NCI-H2171 treated with DMSO at 0.1 percent for 48 hours (cell line): ENCODE measurements at places on chromosomes 12 and 14.

GRCh38 chr12:19608039-19608438, 168.7 kb downstream of the AEBP2 start:
- DNase-seq: no peak

DNA sequence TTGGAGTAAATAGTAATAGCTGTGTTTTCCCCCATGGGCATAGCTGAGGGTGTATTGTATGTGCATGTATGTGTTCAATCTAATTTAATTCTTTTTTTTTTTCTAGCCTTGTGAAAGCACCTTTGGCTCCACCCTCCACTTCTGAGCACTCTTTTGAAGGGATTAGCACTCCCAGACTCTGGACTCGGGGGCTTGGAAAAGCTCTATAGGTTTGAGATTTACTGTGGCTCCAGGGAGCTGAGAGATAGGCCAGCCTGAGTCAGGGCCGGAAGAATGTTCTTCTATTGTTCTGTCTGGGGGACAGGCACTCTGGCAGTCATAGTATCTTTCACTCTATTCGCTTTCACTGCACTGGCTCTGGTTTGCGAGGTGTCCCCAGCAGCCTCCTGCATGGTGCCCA, 540.0 kb upstream of the TBX3 start:
- no peak for DNase-seq

DNA sequence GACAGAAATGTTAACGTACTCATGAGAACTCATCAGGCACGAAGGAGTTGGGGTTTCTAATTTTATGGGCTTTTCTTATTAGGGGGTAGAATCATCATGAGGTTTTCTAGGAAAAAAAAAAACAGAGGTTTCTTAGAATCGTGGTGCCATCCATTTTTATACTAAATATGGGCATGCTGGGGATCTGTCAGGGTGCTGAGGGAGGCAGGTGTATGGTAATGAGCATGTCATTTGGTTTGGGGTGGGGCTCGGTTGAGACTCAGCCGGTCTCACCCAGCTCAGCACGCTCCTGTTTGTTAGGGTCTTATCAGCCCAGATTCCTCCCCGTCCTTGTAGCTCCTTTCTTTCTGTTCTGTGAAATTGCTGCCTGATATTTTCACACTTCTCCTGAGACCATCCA, 98.2 kb downstream of the DICER1 start:
- DNase-seq: peak; percentile 22

- DNase-seq: no peak
Measured at GRCh38 chr12:4134448-4135263, 138.9 kb upstream of the CCND2 start.

GRCh38 chr14:100836941-100837804, 11.3 kb downstream of the MEG3 start:
- no peak for DNase-seq

GRCh38 chr12:130992448-130992847, 38.7 kb downstream of the ADGRD1 start:
- peak; percentile 3 for DNase-seq

GRCh38 chr14:99853206-99853605, 60.0 kb downstream of the EML1 start:
- DNase-seq: peak; percentile 13

DNA sequence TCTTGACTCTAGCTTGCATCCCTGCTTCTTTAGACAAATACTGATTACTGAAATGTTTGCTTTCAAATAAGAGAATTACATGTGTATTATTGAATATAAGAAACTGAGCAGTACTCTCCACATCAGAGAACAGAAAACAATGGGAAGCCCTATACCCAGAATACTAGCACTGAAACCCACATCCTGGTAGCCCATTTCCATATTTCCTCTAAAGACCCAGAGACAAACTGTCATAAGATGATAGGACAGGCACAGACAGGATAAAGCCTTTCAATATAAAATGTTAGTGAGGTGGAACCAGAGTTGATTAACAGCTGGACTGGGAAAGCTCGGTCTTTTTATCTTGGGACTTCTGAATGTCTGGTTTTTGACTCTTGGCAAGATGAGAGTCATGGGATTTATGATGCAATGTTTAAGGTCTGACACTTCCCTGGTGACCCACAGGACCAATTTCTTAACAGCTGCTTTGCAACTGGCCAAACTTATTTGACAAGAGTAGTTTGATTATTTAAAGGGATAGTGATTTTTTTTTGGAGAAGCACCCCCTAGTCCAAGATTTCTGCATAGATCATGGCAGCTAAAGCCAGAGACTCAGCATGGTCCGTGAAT, 166.9 kb upstream of the ATXN7L3B start:
- no peak for DNase-seq

- no peak for DNase-seq
Measured at GRCh38 chr12:75692876-75693275, 181.5 kb upstream of the KRR1 start.

DNA sequence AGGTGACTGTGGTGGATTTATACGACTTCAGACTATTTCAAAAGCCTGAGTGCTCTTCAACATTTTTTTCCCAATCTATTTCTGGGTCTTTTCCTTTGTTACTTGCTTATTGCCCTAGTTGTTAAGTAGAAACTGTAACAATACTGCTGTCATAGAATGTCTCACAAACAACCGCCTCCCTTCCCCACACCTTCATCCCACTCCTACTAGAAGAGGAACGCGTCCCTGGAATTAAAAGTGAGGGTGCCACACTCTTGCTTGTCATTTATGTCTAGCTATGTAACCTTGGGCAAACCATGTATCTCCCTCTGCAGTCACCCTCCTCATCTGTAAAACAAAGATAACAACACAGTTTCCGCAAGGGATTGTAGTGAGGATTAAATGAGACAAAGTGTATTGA, 8.6 kb downstream of the BRAP start:
- no peak for DNase-seq

- DNase-seq: no peak
Measured at GRCh38 chr12:19507823-19508222, 68.5 kb downstream of the AEBP2 start.

DNA sequence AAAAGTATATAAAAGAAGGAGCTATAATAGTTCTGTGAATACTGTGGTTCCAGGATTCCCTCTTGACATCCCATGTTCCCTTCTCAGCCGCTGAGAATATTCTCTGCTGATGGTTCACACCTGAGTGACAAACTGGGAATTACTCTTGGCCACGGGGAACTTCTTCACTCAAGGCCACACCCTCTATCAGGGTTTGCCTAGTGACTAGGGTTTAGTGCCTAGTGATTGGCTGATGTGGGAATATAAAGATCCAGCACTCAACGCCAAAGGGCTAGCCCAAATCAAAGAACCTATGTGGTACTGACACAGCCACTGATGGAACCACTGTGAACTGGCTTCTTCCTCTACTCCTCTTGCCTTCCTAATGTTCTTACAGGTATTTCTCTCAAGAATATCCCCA, 248.4 kb downstream of the ASCL1 start:
- no peak for DNase-seq

DNA sequence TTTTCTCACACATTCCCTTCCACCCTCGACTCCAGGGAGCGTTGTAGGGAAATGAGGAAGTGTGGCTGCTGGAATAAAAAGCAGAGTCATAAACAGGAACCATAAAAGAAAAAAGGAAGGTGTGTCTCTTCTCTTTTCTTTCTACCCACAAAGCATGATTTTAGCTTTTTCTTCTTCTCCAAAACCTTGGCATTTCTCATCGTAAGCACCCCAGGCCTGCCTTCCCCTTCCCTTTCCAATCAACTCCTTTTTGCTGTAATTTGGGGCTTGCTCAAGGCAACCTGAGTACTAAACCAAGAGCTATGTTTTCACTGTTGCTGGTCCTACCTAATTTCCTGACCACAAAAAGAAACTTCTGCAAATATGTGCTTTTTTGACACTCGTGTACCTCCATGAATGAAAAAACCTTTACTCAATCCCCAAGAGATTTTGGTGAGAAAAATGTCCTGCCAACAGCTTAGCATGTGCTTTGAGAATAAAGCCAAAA, 9.2 kb downstream of the PLBD1 start:
- no peak for DNase-seq

DNA sequence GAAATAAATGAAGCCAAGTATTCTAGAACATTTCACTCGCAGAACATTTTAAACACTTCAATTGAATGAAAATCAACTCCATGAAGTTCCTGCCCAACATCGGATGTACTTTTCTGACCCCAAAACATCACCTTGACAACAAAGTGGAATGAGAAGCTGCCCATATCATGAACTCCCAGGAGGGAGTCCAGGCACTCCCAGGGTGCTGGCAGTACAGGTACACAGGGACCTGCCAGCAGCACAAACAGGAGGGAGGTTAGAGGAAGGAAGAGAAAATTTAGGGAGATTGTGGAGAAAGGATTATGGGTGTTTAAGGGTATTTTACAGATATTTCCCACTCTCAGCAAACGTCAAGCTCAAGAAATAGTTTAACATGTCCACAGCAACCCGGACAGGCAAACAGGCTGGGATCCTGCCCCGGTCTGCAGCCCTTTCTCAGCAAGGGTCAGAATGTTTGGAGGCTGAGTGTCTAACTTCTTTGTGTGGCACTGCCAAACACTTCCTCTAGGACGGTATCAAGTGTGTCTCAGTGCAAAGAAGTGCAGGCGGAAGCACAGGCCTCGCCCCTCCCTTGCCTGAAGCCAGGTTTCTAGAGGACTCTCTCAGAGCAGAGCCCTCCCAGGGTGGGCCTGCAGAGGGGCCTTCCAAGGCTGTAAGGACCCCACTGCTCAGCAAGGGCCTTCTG, 72.2 kb downstream of the SETD3 start:
- no peak for DNase-seq

DNA sequence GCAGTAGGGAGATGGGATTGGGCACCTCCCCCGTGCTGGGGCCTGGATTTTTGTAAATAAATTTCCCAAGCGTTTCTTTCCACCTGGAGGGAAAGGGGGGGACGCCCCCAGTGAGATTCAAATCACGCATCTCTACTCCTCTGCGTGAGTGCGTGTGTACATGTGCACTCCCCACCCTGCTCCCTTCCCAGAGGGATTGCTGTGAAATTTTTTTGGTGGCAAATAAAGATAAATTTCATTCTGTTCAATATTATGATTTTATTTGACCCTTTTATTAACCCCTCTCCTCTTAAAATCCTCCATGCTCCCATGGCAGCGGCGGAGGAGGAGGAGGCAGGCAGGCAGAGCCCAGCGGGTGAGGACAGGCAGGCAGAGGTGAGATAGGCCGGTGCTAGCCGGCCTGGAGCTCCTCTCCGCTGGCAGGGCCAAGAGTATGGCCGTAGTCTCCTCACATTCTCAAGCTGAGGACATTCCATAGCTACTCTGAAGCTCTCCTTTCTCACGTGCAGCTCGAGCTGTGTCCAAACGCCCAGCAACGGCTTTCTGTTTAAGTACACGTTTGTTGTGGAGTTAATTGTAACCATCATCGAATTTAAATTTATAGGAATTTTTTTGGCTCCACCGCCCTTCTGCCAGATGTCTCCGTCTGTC, 1.5 kb upstream of the HOTAIR start:
- DNase-seq: peak; percentile 23

DNA sequence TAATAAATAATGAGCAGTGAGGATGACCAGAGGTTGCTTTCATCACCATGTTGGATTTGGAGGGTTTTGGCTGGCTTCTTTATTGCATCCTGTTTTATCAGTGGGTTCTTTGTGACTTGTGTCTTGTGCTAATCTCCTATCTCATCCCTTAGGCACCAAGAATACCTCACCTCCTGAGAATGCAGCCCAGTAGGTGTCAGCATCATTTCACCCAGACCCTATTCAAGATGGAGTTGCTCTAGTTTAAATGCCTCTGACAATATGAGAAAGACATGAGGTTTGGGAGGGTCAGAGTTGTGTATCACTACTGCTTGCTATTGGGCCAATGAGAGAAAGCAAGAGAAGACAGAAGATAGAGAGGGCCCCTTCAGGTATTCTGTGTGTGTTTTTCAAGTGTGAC, 592.2 kb downstream of the ETNK1 start:
- DNase-seq: no peak

DNA sequence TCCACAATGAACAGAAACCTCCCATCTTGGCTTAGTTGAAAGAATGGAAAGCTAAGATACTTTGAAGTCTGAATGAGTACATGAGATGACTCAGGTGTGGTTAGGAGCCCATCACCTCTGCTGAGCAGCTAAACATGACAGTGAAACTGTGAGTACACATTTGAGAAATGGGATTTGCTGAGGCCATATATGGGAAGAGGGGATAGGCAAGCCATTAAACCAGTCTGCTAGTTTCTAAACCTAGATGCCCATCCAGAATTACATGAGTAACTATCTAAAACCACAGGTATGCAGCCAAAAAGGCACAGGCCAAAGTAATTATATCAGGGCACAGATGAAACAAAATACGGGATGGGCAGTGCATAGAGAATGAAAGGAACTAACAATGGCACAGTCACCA, 41.2 kb downstream of the NKX2-1 start:
- DNase-seq: no peak

DNA sequence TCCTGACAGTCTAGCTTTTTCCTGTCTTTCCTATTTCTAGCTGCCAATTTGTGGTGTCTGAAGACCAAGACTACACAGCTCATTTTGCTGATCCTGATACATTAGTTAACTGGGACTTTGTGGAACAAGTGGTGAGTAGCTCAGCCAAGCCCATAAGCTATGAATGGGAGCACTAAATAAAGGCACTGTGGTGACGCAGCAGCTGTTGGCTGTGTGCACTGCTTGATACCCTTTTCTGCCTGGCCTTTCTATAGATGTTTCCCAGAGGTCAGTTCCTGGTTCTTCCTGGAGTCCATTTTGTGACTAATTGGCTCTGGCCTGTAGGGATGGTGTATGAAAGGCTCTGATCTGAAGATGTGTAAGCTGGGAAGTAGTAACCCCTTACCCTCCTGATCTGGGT, 20.5 kb downstream of the RNF10 start:
- no peak for DNase-seq

DNA sequence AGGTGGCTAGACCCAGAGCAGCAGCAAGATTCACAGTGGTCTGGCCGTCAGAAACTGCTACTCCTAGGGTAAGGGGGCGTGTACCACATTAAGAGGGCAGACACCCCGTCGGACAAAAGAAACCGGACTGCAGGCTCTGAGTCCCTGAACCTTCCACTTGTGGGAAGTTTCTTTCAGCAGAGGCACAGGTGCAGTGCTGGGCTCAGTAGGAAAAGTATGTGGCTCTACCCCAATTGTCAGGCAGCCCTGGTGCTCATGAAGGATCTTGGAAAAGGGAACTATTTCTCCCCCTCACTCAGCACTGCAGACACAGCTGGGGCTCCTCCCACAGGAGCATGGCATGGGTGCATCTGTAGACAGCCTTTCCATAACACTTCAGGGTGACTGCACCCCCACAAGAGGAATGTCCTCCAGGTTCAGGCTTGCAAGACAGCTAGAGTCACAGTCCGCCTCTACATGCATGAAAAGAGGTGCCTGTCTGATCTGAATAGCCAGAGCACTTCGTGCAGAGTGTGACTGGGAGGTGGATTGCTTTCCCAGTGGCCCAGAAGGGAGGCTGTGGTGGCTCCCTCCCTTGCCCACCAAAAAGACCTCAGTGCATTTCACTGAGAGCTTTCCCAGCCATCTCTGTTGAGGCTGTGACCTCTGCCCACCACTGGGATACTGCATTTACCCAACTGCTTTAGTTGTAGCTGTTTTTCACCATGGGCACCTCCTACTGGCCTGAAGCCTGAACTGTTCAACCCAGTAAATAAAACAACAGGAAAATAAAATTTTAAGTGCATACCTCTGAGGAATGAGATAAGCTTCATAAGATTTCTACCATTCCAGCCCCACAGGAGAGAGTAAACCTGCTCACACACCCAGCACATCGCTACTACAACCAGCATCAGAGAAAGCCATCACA, 14.2 kb downstream of the CEP128 start:
- no peak for DNase-seq
